Stimulated activated CD4-positive, alpha-beta T cell treated with anti-CD3 and anti-CD28 coated beads, Interleukin-4, amount 100 ng/mL, for 1 hour (primary cell): ENCODE measurements at places on chromosomes 6 and 20.
A peak's percentile ranks its signal among the peaks of the same experiment; 100 is the strongest.

DNA sequence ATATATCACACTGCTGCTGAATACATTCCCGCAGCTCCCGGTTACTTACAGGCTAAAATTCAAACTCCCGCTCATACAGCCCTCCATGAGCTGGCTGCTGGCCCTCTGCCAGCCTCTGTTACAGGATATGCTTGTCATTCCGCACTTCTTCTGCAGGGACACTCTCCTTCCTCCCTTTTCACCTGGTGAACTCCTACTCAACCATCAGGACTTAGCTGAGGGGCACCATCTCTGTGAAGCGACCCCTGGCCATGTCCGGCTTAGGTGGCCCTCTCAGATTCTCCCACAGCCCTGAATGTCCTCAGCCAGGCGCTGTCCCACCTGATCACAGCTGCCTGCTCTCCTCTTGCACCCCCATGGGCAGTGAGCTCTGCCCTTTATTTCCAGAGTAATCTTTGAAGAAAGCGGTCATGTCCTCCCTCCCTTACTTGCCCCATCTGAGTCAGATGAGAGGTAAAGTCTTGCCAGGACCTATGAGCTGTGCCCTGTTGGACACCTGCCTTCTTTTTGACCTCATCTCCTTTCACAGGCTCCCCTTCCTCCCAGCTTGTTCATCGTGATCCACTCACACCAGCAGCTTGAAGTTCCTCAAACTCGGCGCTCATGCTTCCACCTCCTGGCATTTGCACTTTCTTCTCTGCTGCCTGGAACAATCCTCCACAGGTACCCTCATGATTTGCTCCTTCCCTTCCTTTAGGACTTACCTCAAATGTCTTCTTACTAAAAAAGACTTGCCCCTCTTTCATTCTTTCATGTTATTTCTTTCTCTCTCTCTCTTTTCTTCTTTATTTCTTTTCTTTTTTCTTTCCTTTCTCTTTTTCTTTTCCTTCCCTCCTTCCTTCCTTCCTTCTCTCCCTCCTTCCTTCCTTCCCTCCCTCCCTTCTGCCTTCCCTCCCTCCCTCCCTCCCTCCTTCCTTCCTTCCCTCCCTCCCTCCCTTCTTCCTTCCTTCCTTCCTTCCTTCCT is 5.6 kb downstream of the CYP24A1 start:
- no peak for DNase-seq

DNA sequence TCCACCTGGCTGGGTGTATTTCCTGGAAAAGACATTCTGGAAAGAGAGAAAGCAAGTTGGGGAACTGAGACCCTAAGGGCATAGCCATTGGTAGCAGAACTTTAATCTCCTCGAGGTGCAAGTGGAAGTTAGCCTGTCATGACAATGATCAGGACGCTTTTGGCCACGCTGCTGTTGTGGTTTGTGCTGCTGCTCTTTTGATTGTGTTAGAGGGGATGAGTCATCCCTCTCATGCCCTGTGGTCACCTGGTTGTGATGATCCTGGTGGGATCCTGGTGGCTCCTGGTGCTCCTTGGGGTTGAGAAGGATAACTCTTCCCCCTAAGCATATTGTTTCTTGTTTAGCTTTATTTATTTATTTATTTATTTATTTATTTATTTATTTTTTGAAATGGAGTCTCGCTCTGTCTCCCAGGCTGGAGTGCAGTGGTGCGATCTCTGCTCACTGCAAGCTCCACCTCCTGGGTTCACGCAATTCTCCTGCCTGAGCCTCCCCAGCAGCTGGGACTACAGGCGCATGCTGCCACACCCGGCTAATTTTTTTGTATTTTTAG is 350.3 kb downstream of the KIF16B start:
- DNase-seq, result no peak

- DNase-seq, result no peak
Measured at GRCh38 chr20:31963889-31964288, 4.1 kb upstream of the XKR7 start.

- no peak for DNase-seq
Measured at GRCh38 chr20:57894522-57894921, 184.7 kb upstream of the PMEPA1 start.

DNA sequence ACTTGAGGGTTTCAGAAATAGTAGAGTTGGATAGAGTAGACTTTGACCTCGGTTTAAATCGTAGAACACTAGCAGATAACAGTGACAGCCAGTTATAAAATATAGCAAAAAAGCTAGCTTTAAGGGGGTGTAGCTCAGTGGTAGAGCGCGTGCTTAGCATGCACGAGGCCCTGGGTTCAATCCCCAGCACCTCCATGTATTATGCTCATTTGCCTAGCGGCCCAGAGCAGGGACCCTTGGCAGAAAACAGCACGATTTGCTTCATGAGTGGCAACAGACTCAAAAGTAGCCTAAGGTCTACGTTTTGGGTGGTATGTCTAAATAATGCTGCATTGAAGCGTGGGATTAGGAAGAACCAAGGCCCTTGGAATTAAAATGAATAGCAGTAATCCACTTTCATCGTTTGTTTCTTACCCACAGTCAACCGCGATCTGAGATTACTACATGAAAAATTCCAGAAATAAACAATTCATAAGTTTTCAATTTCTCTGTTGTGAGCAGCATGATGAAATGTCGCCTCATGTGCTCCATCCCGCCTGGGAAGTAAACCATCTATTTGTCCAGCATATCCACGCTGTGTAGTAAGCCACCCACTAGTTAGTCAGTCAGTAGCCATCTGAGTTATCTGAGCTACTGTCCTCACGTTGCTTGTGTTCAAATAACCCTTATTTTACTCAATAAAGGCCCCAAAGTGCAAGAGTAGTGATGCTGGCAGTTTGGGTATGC is 184.9 kb downstream of the GPX5 start:
- no peak for DNase-seq

DNA sequence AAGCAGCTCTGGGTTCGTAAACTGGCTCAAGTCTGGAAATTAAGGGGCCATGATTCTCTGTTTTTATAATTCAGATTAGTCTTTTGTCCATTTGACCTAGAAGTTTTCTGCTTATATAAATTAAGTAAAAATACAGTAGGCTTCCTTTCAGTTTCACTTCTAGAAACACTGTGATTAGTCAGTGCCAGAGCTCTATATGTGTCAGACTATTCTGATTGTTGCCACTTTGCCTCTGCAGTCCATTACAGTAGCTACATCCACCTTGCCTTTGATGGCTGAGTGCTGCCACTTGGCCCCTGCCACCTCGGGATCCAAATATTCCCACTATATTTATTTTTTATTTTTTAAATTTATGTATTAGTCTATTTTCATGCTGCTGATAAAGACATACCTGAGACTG is 7.9 kb downstream of the ZC2HC1B start:
- no peak for DNase-seq

DNA sequence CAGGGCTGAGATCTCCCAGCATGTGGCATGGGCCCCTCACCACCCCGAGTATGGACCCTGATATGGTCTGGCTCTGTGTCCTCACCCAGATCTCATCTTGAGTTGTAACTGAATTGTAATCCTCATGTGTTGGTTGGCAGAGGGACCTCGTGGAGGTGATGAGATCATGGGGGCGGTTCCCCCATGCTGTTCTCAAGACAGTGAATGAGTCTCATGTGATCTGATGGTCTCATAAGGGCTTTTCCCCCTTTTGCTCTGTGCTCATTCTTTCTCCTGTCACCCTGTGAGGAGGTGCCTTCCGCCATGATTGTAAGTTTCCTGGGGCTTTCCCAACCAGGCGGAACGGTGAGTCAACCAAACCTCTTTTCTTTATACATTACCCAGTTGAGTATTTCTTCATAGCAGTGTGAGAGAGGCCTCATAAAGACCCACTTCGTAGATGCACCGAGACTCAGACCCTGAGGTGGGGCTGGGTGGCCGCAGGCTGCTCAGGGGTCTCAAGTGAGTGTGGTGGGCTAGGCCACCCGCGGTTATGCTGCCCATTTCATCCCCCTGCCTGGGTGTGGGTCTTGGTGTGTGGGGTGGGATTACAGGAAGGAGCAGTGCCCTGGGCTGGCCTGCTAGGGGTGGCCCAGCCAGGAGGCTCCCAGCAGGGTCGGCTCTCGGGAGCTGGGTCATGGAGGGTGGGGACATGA is 26.2 kb upstream of the GATA5 start:
- DNase-seq, result peak; percentile 67

GRCh38 chr20:59579404-59580145 is 24.8 kb upstream of the PHACTR3 start:
- DNase-seq, result no peak

- DNase-seq, result no peak
Measured at GRCh38 chr6:168222115-168223043, 97.2 kb downstream of the DACT2 start.

- no peak for DNase-seq
Measured at GRCh38 chr20:9276966-9277468, 208.1 kb downstream of the PLCB4 start.

DNA sequence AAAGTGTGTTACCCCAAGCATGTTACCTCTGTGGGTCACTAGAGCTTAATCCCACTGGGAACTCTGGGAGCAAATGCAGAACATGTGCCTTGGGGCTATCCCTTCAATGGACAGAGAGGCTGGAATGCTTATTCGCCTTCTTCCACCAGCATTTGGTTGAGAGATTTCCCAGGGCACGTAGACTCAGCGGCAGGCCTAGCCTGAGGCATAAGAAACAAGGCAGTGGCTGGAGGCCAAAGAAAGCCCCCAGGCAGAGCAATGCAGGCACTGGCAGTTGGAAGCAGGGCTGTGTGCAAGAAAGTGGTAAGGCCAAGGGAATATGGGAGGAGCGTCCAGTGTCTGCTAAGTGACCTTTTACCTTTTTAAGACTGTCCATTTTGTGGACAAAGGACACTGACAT is 114.0 kb upstream of the FLRT3 start:
- DNase-seq, result no peak

GRCh38 chr6:10759312-10759839 is 11.8 kb downstream of the TMEM14B start:
- no peak for DNase-seq

DNA sequence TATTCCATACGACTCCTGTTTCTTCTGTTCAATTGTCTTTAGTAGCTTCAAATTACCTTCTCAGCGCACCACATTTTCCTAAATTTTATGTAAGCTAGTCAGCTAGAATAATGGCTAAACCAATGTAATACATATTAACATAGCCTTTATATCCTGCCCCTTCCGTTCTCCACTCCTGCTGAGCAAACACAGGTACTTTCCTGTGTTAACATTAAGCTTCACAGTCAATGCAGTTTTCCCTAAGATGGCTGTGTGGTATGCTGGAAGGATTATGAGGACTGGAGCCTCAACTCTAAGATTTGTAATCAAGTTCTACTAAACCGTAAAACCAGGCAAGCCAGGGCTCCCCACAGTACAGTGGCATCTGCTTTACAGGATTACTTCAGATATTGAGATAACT is 29.4 kb downstream of the HTR1B start:
- DNase-seq, result no peak

GRCh38 chr6:165173484-165173883 is 135.9 kb downstream of the C6orf118 start:
- no peak for DNase-seq

DNA sequence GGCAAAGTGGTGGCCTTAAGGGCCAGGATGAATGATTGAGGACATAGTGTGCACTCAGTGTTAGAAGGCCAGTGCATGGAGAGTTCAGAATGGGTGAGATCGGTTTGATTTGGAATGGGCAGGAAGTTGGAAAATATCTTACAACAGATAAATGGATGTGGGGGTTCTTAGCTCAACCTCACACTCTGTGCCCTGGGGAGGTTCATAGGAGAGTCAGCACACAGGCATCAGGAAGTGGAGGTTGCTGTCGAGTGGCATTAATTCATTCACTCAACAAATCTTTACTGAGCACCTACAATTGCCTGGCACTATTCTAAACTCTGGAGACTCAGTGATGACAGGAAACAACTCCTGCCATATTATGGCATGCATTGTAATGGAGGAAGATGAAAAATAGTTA is 313.7 kb upstream of the SUPT3H start:
- DNase-seq, result no peak

GRCh38 chr6:98695091-98695801 is 139.1 kb upstream of the POU3F2 start:
- no peak for DNase-seq

- no peak for DNase-seq
Measured at GRCh38 chr6:14467591-14467990, 350.0 kb downstream of the CD83 start.

DNA sequence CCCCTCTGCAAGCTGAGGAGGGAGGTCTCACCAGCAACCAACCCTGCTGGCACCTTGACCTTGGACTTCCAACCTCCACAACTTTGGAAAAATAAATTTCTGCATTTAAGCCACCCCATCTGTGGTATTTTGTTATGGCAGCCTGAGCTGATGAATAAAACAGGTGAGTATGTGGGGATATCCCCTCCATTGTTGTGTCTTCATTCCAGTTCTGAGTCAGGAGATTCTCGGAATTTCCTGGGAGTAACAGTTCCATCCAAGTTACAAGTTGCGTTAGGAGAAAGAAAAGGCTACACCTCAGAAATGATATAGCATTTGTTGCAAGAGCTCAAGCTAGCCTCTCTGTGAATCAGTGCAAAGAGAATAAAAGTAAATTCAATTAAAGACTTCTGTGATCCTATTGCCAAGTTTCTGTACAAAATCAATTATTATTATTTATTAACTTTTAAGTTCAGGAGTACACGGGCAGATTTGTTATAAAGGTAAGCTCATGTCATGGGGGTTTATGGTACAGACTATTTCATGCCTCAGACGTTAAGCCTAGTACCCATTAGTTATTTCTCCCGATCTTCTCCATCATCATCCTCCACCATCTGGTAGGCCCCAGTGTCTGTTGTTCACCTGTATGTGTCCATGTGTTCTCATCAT is 153.0 kb downstream of the NKAIN2 start:
- DNase-seq, result no peak

- DNase-seq, result no peak
Measured at GRCh38 chr6:12083302-12083701, 71.2 kb downstream of the HIVEP1 start.

DNA sequence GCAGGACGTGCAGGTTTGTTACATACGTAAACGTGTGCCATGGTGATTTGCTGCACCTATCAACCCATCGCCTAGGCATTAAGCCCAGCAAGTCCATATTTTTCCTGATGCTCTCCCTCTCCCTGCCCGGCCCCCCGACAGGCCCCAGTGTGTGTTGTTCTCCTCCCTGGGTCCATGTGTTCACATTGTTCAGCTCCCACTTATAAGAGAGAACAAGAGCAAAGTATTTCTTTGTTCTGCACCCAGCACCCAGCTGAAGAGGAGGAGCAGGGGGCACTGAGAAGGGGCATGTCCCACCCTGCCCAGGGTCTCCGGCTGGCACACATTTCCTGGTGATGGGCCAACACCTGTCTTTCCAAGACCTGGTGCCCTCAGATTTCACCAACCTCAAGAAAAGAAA is 251.1 kb upstream of the ARID1B start:
- no peak for DNase-seq

GRCh38 chr6:12384357-12384912 is 94.3 kb downstream of the EDN1 start:
- DNase-seq, result no peak

DNA sequence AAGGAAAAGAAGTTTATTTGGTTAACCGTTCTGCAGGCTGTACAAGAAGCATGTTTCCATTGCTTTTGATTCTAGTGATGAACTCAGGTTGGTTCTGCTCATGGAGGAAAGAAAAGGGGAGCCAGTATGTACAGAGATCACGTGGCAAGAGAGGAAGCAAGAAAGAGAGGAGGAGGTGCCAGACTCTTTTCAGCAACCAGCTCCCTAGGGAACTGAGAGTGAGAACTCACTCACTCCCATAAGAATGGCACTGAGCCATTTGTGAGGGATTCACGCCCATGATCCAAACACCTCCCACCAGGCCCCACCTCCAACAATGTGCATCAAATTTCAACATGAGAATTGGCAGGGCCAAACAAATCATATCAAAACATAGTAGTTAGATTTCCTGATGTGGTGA is 649.1 kb downstream of the EPM2A start:
- no peak for DNase-seq
